ENCODE measurements at places on chromosomes 11 and 22. TPM values are rescaled to one million over a fixed set of nuclear protein-coding genes. Genes with fewer than 3 reads are reported as not detected.

GRCh38 chr22:38569181-38569971, 607 bp downstream of the DMC1 start:
- no peak for DNase-seq
- peaks cover 21% of the 10 kb centered on the region for H3K4me1 ChIP-seq
- H3K27ac ChIP-seq, result peak overlapping the region; percentile 97
- H3K4me3 ChIP-seq, result peak overlapping the region; percentile 90
- H3K36me3 ChIP-seq, result no peaks in the 10 kb centered on the region

GRCh38 chr11:36365907-36366306, 69.8 kb downstream of the PRR5L start:
- DNase-seq, result no peak
- H3K4me3 ChIP-seq, result no peak overlapping the region
- peaks cover 23% of the 10 kb centered on the region for H3K4me1 ChIP-seq
- no peak overlapping the region for H3K27ac ChIP-seq

CBLIF gene
- total RNA-seq, result not detected

RAB39A gene
- total RNA-seq, result 10.8 TPM

GAB4 gene
- total RNA-seq, result not detected

DNA sequence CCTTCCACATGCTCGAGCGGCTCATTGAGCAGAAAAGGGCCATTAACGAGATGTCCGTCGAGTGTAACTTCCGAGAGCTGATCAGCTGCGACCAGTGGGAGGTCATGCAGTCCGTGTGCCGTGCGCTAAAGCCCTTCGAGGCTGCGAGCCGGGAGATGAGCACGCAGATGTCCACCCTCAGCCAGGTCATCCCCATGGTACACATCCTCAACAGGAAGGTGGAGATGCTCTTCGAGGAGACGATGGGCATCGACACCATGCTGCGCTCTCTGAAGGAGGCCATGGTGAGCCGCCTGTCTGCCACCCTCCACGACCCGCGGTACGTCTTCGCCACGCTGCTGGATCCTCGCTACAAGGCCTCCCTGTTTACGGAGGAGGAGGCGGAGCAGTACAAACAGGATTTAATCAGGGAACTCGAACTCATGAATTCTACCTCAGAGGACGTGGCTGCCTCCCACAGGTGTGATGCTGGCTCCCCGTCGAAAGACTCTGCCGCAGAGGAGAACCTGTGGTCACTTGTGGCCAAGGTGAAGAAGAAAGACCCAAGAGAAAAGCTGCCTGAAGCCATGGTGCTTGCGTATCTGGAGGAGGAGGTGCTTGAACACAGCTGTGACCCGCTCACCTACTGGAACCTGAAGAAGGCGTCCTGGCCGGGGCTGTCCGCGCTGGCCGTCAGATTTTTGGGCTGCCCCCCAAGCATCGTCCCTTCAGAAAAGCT, 31.7 kb downstream of the ALG12 start:
- H3K27ac ChIP-seq, result no peak overlapping the region
- H3K4me1 ChIP-seq, result peaks cover 6% of the 10 kb centered on the region
- H3K27me3 ChIP-seq, result no peaks in the 10 kb centered on the region
- H3K36me3 ChIP-seq, result peaks cover 83% of the 10 kb centered on the region

GRCh38 chr11:36047344-36047743, 103.5 kb downstream of the LDLRAD3 start:
- peaks cover 43% of the 10 kb centered on the region for H3K4me1 ChIP-seq
- H3K27me3 ChIP-seq, result no peaks in the 10 kb centered on the region
- peak overlapping the region; percentile 69 for H3K27ac ChIP-seq
- no peak for DNase-seq

DNA sequence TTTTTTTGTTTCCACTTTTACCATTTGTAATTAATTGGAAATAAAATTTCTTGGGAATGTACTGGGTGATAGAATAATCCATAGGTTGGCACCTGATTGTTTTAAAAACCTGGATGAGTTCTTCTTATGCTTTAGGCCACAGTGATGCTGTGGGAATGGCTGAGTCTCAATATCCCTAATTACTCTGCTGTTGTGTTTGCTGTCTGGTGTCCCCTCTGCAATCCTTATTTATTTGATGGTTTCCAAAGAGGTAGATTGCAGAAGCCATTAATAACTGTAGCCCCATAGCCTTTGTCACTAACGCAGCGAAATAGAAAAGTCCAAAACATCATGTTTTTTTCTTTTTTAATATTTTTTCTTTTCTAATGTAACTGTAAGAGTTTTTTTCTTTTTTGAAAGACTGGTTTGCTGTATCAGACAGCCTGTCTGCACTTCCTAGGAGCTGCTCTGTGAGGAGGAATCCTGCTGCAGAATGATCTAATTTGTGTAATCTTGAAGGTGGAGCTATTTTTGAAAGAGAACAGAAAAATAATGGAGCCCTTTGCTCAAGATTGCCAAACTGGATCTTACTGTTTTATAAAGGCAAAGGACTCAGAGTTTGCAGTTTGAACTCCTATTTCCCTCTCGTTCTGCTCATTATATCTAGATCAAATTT, 14.9 kb downstream of the PACS1 start:
- no peak overlapping the region for H3K4me3 ChIP-seq
- H3K27ac ChIP-seq, result no peak overlapping the region
- DNase-seq, result no peak
- H3K36me3 ChIP-seq, result no peaks in the 10 kb centered on the region
- no peaks in the 10 kb centered on the region for H3K27me3 ChIP-seq

GRCh38 chr11:14269692-14270573, 89.0 kb downstream of the RRAS2 start:
- no peak for DNase-seq
- peaks cover under 1% of the 10 kb centered on the region for H3K4me1 ChIP-seq
- peaks cover 18% of the 10 kb centered on the region for H3K36me3 ChIP-seq
- H3K27ac ChIP-seq, result no peak overlapping the region
- H3K27me3 ChIP-seq, result no peaks in the 10 kb centered on the region

DNA sequence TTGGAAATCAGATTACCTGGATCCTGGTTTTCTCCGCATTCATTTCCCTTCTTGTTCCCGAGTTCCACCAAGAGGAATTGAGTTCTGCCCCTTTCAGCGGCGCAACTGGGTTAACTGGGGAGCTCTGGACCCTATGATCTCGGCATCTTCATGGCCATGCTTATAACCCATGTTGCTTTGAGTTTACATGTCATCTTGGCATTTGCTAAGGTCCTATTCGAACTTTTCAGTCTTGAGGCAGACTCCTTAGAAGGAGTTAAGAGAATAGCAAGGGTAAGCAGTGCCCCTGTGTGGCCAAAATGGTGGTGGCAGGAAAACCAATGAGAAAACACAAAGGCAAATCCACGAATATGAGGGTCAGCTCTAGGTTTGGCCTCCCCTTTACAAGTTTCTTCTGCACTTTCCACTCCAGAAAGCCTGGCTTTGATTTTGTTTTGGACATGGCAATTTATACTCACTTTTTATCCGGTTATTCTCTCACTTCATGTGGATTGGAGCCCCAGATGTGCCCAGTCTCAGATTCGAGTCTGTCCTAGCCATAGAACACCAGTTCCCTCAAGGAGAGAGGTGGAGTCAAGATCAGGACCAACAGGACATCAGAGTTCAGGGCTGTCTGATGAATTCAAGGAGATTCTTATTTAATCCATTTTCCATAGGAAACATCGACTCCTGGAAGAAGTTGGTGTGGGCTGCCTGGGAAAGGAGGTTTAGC, 55.3 kb upstream of the FBXO3 start:
- H3K4me1 ChIP-seq, result peaks cover 4% of the 10 kb centered on the region
- H3K4me3 ChIP-seq, result peak overlapping the region; percentile 73
- H3K27ac ChIP-seq, result no peak overlapping the region
- DNase-seq, result peak; percentile 59
- H3K27me3 ChIP-seq, result peaks cover 42% of the 10 kb centered on the region
- H3K36me3 ChIP-seq, result no peaks in the 10 kb centered on the region

- H3K4me3 ChIP-seq, result no peak overlapping the region
- DNase-seq, result no peak
- H3K27ac ChIP-seq, result peak overlapping the region; percentile 62
- H3K36me3 ChIP-seq, result peaks cover 22% of the 10 kb centered on the region
- H3K4me1 ChIP-seq, result peaks cover 24% of the 10 kb centered on the region
- no peaks in the 10 kb centered on the region for H3K27me3 ChIP-seq
Observed at GRCh38 chr22:28341001-28341400, 338.6 kb downstream of the TTC28 start.

MRTFA gene
- 45.0 TPM for total RNA-seq

MYRF gene
- total RNA-seq, result 3.5 TPM

KCNJ11 gene
- 2.3 TPM for total RNA-seq

OR8B4 gene
- total RNA-seq, result not detected

- no peaks in the 10 kb centered on the region for H3K27me3 ChIP-seq
- no peaks in the 10 kb centered on the region for H3K36me3 ChIP-seq
- no peak overlapping the region for H3K4me3 ChIP-seq
- H3K4me1 ChIP-seq, result peaks cover 5% of the 10 kb centered on the region
Observed at GRCh38 chr11:10938650-10939387, 81.0 kb upstream of the ZBED5 start.

- no peak overlapping the region for H3K4me3 ChIP-seq
- no peak for DNase-seq
- peaks cover 33% of the 10 kb centered on the region for H3K4me1 ChIP-seq
- H3K27me3 ChIP-seq, result peaks cover 5% of the 10 kb centered on the region
- no peak overlapping the region for H3K27ac ChIP-seq
Observed at GRCh38 chr11:64019106-64020037, 16.4 kb upstream of the FLRT1 start.

DNA sequence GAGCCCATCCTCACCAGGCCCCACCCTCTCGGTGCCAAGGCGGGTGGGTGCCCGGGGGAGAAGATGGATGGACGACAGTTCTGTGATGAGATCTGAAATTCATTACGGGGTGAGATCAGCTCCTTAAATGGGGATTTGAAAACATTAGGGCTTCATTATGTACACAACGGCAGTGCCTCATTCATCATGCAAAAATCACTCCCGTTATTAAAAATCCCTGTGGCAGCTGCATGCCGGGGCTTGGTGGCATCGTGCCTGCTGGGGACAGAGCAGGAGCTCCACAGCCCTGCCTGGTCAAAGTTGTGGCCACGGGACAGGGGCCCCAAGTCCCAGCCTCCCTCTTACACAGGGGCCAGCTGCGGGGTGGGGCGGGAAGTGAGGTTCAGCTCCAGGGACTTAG, 20.2 kb downstream of the OTUB1 start:
- no peaks in the 10 kb centered on the region for H3K36me3 ChIP-seq
- no peak overlapping the region for H3K27ac ChIP-seq
- peaks cover 29% of the 10 kb centered on the region for H3K4me1 ChIP-seq
- H3K27me3 ChIP-seq, result peaks cover 42% of the 10 kb centered on the region

GRCh38 chr11:25159341-25159740, 662.5 kb downstream of the LUZP2 start:
- no peak overlapping the region for H3K27ac ChIP-seq
- no peak for DNase-seq
- H3K4me1 ChIP-seq, result no peaks in the 10 kb centered on the region
- H3K27me3 ChIP-seq, result no peaks in the 10 kb centered on the region

DNA sequence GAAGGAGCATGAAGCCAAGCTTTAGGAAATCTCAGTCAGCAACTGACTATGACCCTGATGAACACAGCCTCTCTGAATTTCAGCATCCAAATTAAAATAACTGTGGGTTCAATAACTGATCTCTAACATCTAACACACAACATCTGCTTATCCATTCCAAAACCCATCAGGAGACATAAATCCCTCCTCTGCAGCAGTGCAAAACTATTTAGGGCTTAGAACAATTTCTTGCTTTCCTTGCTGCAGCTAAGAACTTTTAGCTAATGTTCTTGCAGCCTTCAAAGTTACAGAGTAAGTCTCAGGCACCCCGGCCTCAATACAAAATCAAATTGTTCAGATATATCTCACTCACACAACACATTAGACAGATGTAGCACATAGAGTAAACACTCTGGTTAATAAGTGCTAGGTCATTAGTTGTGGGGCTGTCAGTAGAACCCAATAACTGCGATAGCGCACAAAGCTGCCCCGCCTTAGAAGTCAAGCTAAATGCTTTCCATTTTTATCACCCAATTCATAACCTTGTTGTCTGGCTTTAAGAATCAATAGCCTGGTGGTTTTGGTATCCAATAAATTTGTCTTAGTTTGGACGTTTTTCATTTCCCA, 139.6 kb downstream of the LARGE1 start:
- peaks cover 20% of the 10 kb centered on the region for H3K4me1 ChIP-seq
- H3K27ac ChIP-seq, result no peak overlapping the region
- DNase-seq, result no peak
- no peaks in the 10 kb centered on the region for H3K36me3 ChIP-seq
- H3K4me3 ChIP-seq, result no peak overlapping the region

GRCh38 chr22:21915624-21916308, 36.9 kb downstream of the PPM1F start:
- H3K27me3 ChIP-seq, result no peaks in the 10 kb centered on the region
- no peaks in the 10 kb centered on the region for H3K36me3 ChIP-seq
- no peak for DNase-seq
- H3K27ac ChIP-seq, result no peak overlapping the region
- H3K4me1 ChIP-seq, result peaks cover 9% of the 10 kb centered on the region
- no peak overlapping the region for H3K4me3 ChIP-seq

- DNase-seq, result no peak
- no peaks in the 10 kb centered on the region for H3K36me3 ChIP-seq
- no peak overlapping the region for H3K4me3 ChIP-seq
- peaks cover 16% of the 10 kb centered on the region for H3K4me1 ChIP-seq
- no peaks in the 10 kb centered on the region for H3K27me3 ChIP-seq
Observed at GRCh38 chr11:112889446-112889845, 71.8 kb upstream of the NCAM1 start.

- DNase-seq, result no peak
- H3K27ac ChIP-seq, result no peak overlapping the region
- H3K4me1 ChIP-seq, result peaks cover 19% of the 10 kb centered on the region
- peaks cover 2% of the 10 kb centered on the region for H3K36me3 ChIP-seq
- no peak overlapping the region for H3K4me3 ChIP-seq
Observed at GRCh38 chr11:6604790-6605189, 1.2 kb downstream of the ILK start.

DNA sequence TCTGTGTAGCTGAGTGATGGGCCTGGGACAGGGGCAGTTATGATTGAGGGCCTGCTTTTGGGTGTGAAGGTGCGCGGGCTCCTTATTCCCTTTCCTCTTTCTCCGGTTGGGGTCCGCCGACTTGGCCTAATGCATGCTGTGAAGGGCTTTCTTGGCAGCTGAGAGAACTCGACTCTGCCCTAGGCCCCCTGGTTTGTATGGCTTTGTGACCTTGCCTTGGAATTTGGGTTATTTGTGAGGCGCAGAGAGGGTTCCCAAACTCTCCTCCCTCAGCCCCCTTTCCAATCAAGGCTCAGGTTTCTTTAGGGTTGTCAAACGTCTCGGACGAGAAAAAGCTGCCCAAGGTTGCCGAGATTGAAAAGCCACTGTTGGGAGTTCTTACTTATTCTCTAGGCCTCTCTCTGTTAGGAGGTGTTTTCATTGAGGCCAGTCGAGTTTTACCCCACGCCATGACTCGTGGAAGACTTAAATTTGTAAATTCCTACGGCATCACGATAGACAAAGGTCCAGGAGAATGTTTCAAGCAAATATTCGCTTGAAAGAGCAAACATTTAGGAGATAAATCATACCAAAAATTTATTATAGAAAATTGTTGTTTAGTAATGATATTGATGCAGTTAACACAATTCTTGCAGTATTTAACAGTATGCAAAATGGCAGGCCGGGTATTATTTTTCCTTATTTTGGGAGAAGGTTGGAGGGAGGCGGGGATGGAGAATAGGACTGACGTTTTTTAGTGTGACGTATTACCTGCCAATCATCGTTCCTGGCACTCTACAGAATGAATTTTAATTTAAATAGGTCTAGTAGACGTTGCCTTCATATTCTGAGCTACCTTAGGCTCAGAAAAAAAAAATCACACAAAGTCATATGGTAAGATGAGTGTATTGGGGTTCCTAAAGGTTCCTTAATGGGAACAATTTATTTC, 689 bp downstream of the PDHX start:
- H3K36me3 ChIP-seq, result peaks cover 20% of the 10 kb centered on the region
- H3K4me3 ChIP-seq, result peak overlapping the region; percentile 100
- DNase-seq, result no peak
- peaks cover 34% of the 10 kb centered on the region for H3K4me1 ChIP-seq

All from neural crest cell (in vitro differentiated cells).